ENCODE measurements at places on chromosomes 2 and 18.

- no peak for DNase-seq
Measured at GRCh38 chr2:15354596-15355366, 206.4 kb downstream of the NBAS start.

DNA sequence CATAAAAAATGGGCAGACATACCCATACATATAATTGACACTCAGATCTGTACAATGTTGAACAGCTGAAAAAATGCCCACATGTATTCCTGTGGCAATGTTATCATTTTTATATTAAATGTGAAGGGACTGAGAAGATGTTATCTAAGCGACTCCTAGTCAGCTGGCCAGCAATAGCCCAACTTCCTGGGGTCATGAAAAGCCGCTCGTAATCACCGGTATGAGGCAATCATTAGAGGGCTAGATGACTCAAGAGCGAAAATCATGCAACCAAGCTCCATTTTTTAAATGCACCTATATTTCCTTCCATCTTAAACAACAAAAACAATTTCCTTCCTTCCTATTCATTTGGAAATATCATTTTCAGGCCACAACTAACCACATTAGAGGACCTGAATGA, 274.6 kb upstream of the CCDC68 start:
- no peak for DNase-seq

- DNase-seq = peak; percentile 87
Measured at GRCh38 chr2:46098621-46099062, 198.6 kb upstream of the EPAS1 start.

- peak; percentile 66 for DNase-seq
Measured at GRCh38 chr18:5620289-5620688, 76.5 kb upstream of the EPB41L3 start.

GRCh38 chr2:110881908-110882307, 149.5 kb downstream of the ACOXL start:
- no peak for DNase-seq

DNA sequence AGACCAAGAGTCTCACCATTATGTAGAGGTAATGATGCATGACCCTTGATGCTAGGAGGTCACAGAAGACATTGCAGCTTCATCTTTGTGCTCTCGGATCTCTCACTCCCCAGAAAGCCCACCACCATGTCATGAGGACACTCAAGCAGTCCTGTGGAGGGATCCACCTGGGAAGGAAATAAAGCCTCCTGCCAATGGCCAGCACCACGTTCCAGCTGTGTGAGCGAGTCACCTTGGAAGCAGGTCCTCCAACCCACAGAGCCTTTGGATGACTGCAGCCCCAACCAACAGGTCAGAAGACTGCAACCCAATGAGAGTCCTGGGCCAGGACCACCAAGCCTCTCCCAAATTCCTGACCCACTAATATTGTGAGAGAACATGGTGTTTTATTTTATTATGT, 38.4 kb downstream of the CYP26B1 start:
- DNase-seq = no peak

DNA sequence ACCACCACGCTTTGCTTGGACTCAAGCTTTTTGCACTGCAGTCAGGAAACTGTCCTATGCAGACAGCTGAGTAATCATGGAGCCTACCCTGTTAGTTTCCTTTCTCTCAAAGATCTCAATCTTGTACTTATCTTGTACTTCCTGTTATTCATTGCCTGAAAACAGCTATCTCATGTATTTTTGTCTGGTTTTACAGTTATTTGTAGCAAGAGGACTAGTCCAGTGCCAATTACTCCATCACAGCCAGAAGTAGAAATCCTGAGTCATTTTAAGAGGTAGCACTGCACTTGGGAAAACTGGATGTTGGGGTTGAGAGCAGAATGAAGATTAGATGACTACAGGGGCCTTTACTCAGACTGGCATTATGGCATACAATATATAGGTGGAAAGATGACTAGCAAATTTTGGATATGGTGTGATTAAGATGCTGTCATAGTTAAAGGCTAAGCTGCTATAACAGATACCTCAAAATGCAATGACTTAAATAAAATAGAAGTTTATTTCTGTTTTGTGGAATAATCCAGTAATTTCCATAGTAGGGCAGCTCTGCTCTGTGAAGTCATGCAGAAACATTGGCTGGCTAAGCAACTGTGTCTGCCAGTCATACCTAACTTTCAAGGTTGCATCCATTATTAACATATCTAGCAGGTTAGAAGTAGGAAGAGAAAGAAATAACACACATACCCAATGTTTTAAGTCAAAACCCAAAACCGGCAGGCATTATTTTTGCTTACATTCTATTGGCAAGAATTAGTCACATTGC, 21.1 kb upstream of the CHMP3 start:
- DNase-seq = no peak

GRCh38 chr2:104465981-104466380, 387.9 kb upstream of the POU3F3 start:
- no peak for DNase-seq

Measured in fibroblast of upper back skin (primary cell).